Cardiac muscle cell (in vitro differentiated cells and primary cell): ENCODE measurements at places on chromosomes 6 and 20.
A peak's percentile ranks its signal among the peaks of the same experiment; 100 is the strongest.

GRCh38 chr20:37233548-37234253, 27.9 kb downstream of the GHRH start:
- DNase-seq: no peak

- DNase-seq: no peak
Observed at GRCh38 chr6:147117011-147117410, 87.2 kb upstream of the STXBP5 start.

GRCh38 chr6:162463576-162463975, 264.0 kb downstream of the PRKN start:
- DNase-seq: no peak

GRCh38 chr20:38032585-38033329, 499 bp downstream of the TTI1 start:
- DNase-seq: no peak

GRCh38 chr6:48067886-48068277, 43.1 kb downstream of the PTCHD4 start:
- DNase-seq: no peak

- DNase-seq: no peak
Observed at GRCh38 chr6:98433325-98434056, 400.9 kb upstream of the POU3F2 start.

DNA sequence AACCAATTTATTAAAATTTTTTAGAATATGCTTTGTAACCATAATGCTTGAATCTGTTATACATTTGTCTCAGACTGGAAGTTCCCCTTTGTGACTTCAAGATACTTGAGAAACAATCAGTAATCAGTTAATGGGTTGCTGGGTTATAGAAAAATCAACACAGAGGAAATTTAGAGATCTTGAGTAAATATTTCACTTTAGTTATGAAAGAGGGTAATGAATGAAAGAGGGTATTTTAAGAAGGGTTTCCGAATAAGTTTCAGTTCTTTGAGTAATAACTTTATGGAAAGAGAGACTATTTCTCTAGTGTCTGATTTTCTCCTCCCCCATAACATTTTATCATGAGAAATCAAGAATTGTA, 21.4 kb downstream of the ZFAND3 start:
- no peak for DNase-seq

DNA sequence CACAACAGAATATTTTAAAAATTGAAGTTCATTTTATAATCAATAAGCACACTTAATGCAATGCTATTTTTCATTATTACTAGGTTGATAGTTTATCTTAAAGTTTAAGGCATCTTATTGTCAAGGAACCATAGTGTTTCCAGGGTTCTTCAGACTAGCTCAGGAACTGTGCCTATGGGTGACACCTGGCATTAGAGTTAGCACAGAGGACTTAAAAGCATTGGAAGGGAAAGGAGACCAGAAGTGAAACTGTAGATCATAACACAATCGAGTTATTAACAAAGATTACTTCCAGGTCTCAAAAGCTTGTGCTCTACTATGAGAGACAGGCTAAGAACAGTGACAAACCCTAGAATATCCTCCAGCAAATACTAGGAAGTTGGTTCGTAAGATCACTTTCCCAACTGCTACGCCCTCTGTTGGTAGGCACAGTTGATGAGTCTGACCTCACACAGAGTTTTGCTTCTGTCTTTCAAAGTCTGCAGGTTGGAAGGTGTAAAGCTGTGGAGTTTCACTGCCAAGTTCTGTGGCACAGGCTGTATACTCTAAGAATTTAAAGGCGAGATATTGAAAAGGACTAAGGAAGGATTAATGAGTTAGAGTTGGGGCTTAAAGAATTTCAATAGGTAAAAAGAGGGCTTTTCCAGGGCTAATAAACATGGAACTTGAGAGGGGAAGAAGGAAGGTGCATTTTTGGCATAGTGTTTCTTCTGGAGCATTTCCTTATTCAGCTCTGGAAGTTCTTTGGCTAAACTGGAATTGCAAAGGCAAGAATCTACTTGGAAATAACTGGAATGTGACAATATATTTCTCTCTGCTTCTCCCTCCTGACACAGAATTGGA, 531.3 kb upstream of the JAG1 start:
- DNase-seq: peak; percentile 81

DNA sequence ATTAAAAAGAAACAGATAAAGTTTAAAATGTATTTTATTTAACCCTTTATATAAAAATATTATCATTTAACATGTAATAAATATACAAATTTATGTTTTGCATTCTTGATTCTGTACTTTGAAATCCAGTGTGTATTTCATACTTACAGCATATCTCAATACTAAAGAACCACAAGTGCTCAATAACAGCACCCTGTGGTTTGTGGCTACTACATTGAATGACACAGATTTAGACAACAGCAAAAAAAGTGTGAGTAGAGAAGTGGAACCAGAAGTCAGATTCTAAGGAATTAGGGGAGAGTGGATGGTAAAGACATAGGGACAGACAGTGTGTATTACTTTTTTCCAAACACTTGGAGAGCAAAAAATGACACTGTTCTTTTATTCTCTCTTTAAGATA, 524.5 kb downstream of the BMP2 start:
- no peak for DNase-seq

- DNase-seq: no peak
Observed at GRCh38 chr20:8983478-8984345, 85.2 kb upstream of the PLCB4 start.

GRCh38 chr6:122285292-122285913, 114.0 kb upstream of the HSF2 start:
- no peak for DNase-seq

GRCh38 chr6:154595538-154595937, 85.1 kb upstream of the CNKSR3 start:
- DNase-seq: no peak

GRCh38 chr6:10587656-10588406, 66.7 kb downstream of the GCNT2 start:
- peak; percentile 75 for DNase-seq

GRCh38 chr20:416950-417800, 9.1 kb downstream of the RBCK1 start:
- no peak for DNase-seq

- no peak for DNase-seq
Observed at GRCh38 chr6:1945235-1945832, 300.1 kb downstream of the GMDS start.

DNA sequence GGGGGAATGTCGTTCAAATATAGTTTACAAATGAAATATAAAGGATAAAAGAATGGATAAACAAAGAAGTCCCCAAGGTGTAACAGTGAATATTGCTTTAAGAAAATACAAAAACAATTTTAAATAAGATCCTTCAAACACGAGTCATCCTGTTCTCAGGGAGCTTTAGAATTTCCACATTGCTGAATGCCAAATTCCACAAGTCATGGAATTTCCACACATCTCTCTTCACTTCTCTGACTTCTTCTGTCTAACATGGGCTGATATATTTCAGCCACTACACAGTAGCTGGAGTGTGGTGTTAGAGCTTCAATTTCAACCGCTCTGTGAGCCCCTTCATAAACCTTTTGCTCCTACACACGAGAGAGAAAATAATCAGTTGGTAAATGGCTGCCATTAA, 28.0 kb downstream of the IL22RA2 start:
- DNase-seq: no peak

DNA sequence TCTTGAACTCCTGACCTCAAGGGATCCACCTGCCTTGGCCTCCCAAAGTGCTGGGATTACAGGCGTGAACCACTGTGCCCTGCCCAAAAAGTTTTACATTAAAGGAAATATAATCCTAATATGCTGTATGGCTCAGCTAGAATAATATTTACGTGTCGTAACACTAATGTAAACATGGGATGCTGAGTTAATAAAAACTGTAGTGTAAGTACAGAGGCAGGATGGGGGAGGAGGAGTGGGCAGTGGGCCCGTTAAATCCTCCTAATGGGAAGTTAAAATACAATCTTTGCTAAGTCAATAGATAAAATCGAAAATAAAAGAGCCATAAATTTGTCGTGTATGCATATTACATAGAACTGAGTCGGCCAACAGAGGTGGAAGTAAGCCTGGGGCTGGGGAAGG, 12.1 kb upstream of the IP6K3 start:
- no peak for DNase-seq

DNA sequence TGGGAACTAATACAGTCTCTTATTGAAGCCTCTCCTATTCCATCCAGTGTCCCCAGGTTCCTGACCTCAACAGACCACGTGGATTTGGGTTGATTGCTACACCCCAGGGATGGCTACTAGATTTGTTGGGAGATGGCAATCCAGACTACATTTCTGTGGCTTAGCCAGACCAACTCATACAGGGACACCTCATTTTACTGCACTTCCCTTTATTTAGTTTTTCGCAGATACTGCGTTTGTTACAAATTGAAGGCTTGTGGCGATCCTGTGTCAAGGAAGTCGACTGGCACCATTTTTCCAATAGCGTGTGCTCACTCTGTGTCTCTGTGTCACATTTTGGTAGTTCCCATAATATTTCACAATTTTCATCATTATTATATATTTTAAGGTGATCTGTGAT, 10.3 kb upstream of the MTRF1L start:
- DNase-seq: no peak

- no peak for DNase-seq
Observed at GRCh38 chr6:165469483-165469882, 160.1 kb upstream of the C6orf118 start.

- DNase-seq: no peak
Observed at GRCh38 chr6:133802861-133803260, 86.1 kb upstream of the TCF21 start.

GRCh38 chr20:32072168-32072750, 20.2 kb downstream of the HCK start:
- no peak for DNase-seq

DNA sequence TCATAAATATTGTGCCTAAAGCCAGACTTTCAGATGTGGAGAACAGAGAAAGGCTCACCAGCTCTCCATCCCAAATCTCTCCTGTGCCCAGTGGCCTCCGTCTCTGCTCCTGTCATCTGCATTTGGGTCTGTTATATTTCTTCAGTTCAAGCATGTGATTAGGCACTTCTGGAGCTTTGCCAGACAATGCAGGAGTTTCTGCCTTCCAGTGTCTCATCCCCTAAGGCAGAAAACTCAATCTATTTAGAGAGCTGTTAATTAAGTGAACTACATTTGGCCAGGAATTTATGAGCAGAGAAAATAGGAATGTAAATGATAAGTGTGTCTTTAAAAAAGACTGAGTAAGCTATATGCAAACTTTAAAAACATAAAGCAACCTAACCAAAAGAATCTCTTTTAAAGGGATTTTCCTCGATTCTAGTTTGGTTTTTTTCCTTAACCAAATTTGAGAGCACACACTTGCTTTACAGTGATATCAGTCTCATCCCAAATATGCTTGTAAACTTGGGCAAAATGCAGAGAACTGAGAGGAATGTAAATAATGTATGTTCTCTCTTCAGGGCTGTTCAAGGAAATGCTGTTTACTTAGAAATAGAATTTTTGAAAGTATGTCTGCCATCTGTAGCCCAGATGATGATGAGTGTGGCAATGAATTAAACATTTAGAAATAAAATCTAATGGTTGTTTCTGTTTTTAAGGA, 113.9 kb downstream of the ELOVL4 start:
- peak; percentile 86 for DNase-seq

- no peak for DNase-seq
Observed at GRCh38 chr20:63897978-63898561, 3.1 kb downstream of the DNAJC5 start.

- DNase-seq: no peak
Observed at GRCh38 chr6:21489826-21490225, 103.7 kb upstream of the SOX4 start.

GRCh38 chr6:70834520-70834919, 122.3 kb downstream of the B3GAT2 start:
- no peak for DNase-seq

DNA sequence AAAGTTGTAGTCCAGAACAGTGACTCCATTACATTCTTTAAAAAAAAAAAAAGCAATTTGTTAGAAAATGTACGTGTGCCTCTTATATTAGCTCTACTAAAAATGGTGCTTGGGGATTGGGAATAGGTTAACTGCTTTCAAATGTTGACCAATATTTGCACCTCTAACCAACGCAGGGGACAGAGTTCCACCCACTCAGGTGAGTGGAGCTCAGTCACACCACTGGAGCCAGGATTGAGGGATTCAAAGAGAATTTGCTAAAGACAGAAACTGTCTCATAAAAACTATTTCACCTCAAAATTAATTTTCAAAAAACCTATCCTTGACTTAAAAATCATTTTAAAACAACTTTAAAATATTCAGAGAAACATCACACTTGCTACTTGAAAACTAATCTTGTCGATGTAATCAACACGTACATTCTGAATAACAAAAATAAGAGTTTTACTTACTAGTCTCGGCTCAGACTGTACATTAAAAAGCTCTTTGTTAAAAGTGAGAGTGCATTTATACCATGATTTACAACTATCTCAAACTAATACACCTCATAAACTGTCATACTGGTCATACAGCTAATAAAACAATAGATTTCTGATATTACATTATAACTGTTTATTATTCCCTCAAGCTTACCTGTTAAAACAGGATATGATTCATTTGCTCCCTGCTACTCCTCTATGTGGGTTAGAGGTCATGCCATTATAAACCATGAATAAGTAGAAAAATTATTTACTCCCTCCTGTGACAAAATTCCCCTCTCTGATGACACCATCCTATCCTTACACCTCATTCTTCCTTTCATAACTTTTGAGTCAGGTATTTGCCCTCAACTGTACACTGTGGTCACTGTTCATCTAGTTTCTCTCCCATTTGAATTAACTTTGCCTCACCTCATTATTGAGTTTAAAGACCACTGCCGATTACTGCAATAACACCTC, 88.6 kb downstream of the PDE10A start:
- no peak for DNase-seq

GRCh38 chr20:50731930-50732690, 730 bp downstream of the PARD6B start:
- peak; percentile 44 for DNase-seq

- DNase-seq: no peak
Observed at GRCh38 chr6:781350-781961, 88.5 kb upstream of the EXOC2 start.

DNA sequence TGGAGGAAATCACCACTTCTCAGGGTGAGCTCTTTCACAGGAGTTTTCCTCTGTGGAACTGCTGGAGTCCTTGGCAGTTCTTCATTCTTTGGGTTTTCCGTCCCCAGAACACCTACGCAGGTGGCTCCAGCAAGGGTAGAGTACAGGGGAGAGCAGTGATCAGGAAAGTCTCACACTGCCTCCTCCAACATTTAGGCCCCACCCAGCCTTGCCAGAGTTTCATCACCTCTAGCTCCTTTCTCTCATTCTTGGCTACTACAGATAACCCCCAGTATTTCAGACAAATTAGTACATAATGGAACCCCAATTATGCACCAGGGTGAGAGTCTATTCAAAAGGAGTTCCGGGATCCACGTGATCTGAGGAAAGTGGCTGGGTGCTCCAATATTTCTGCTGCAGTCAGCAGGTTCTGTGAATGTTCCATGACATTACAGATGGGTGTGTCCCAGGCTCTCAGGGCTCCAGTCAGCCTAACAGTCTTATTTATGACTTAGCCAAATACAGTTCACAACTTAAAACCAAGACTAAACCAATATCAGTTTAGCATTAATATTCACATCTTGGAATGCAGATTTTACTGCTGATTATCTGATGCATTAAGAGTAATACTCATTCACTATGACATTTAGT, 44.6 kb downstream of the GPR63 start:
- DNase-seq: no peak

GRCh38 chr6:144065213-144065660, 30.1 kb downstream of the SF3B5 start:
- no peak for DNase-seq
